Adrenal gland (tissue), 19 donors: ENCODE measurements at places on chromosomes 4 and X. TPM values are rescaled to one million over a fixed set of nuclear protein-coding genes. Genes with fewer than 3 reads are reported as not detected.
A peak's percentile ranks its signal among the peaks of the same experiment; 100 is the strongest.

- H3K4me3 ChIP-seq, result no peak overlapping the region
- DNase-seq, result no peak
- H3K36me3 ChIP-seq, result no peaks in the 10 kb centered on the region
- H3K4me1 ChIP-seq, result no peaks in the 10 kb centered on the region
Observed at GRCh38 chr4:83125738-83126141, 11.2 kb upstream of the PLAC8 start.

DNA sequence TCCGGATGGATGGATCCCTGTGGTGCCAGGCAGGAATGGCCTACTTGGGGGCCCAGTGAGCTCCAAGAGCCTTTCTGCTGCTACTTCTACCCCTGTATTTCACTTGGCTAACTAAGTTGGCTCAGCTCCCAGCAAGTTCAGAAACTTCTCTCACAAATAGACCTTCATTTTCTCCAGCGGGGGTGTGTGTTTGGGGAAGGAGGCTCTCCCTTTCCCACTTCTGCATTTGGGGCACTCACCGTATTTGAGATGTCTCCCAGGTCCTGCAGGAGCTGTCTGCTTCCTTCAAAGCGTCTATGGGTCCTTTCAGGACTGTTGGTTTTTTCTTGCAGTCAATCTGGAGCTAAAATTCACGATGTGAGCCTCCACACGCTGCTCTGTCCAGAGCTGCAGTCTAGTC is 197.7 kb downstream of the SPANXN3 start:
- no peak for DNase-seq
- no peaks in the 10 kb centered on the region for H3K36me3 ChIP-seq
- no peak overlapping the region for H3K4me3 ChIP-seq
- H3K27me3 ChIP-seq, result no peaks in the 10 kb centered on the region

DNA sequence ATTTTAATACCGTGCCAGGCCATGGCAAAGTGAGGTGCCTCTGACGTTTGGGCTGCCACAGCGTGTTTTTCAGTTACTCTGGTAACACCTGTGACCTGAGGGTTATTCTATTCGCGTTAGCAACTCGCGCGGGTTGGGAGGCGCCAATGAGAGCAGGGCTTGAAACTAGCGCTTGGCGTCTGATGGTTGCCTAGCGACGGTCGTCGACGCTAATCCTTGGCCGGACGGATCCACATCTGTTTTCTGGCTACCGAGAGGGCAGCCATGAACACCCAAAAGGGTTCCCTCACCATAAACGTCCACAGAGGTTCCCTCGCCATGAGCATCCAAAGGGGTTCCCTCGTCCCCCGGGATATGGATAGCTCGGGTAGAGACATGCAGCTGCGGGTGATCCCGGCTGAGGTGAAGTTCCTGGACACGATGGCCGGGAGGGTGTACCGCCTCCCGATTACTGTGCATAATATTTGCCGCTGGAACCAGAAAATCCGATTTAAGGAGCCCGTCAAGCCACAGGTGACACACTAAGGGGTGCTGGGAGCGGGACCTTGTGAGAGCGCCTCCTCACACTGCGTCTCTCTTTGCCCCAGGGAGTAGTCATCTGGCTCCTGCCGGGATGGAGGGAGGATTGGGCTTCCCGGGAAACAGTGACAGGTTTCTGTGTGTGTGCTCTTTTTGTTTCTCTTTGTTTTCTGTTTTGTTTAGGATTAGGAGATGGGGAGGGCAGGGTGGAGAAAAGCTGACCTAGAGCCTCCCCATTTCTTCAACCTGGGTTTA is at the start of gene CFAP47:
TSS of gene CFAP47 (plus strand) at position 199 of the 774 bp plus-strand sequence. CDS start at position 265, 66 bp downstream.
- H3K4me3 ChIP-seq, result peak within 1 kb of the TSS; percentile 11
- peaks cover 22% of the 10 kb centered on the region for H3K27me3 ChIP-seq
- H3K27ac ChIP-seq, result no peak within 1 kb of the TSS
- no peaks in the 10 kb centered on the region for H3K4me1 ChIP-seq
- H3K36me3 ChIP-seq, result no peaks in the 10 kb centered on the region
- DNase-seq, result no peak

GRCh38 chrX:103073467-103073866 is 9.5 kb upstream of the BEX1 start:
- no peak overlapping the region for H3K4me3 ChIP-seq
- no peak for DNase-seq
- H3K36me3 ChIP-seq, result no peaks in the 10 kb centered on the region
- peaks cover 9% of the 10 kb centered on the region for H3K27me3 ChIP-seq
- H3K27ac ChIP-seq, result no peak overlapping the region
- no peaks in the 10 kb centered on the region for H3K4me1 ChIP-seq

- H3K27ac ChIP-seq, result no peak overlapping the region
- no peak for DNase-seq
- H3K36me3 ChIP-seq, result no peaks in the 10 kb centered on the region
- no peaks in the 10 kb centered on the region for H3K4me1 ChIP-seq
- no peak overlapping the region for H3K4me3 ChIP-seq
- no peaks in the 10 kb centered on the region for H3K27me3 ChIP-seq
Observed at GRCh38 chrX:3592184-3592583, 121.3 kb downstream of the PRKX start.

DNA sequence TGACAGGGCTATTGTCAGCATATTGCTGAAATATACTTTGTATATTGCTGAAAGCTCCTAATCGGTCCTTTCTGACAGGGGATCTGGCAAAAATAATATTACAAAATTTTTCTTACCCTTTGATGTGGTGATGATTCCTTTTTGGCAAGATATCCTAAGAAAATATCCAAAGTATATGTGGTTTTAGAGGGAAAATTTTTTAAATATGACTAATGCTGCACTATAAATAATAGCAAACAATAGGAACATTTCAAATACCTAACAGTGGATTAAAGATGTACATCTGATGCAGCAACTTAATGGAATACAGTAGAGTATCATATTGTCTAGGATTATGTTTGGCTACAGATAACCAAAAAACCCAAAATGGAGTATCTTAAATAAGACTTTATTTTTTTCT is 49.6 kb downstream of the RRAGB start:
- H3K27ac ChIP-seq, result no peak overlapping the region
- no peaks in the 10 kb centered on the region for H3K36me3 ChIP-seq
- DNase-seq, result no peak
- H3K4me3 ChIP-seq, result no peak overlapping the region

- H3K27ac ChIP-seq, result no peak overlapping the region
- H3K4me3 ChIP-seq, result no peak overlapping the region
- no peaks in the 10 kb centered on the region for H3K4me1 ChIP-seq
- no peak for DNase-seq
Observed at GRCh38 chr4:173852775-173853174, 322.7 kb upstream of the HAND2 start.

GRCh38 chr4:158208963-158209640 is 1.2 kb upstream of the TMEM144 start:
- DNase-seq, result no peak
- no peak overlapping the region for H3K4me3 ChIP-seq
- no peaks in the 10 kb centered on the region for H3K4me1 ChIP-seq

DNA sequence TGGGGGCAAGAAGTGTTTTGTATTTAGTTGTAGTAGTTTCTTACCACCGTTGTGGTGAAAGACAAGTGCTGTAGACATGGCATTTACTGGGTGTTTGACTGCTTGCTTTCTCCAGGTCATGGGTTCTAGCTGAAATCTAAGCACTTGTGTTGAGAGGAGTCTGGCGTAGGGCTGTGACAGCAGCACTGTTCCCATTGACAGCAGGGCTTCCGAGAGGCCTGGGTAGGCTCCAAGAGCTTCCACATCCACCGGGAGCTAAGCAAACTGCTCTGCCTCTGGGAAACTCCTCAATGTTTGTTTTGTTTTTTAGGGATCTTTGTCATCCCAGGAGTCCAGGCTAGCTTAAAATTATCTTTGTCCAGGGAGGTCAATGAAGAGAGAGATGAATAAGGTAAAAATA is 44.3 kb downstream of the BMPR1B start:
- no peaks in the 10 kb centered on the region for H3K36me3 ChIP-seq
- H3K4me3 ChIP-seq, result no peak overlapping the region
- no peak overlapping the region for H3K27ac ChIP-seq

- H3K27ac ChIP-seq, result no peak overlapping the region
- no peak for DNase-seq
- no peaks in the 10 kb centered on the region for H3K27me3 ChIP-seq
- H3K4me3 ChIP-seq, result no peak overlapping the region
- no peaks in the 10 kb centered on the region for H3K36me3 ChIP-seq
Observed at GRCh38 chr4:160825644-160826338, 1338.0 kb downstream of the FSTL5 start.

DNA sequence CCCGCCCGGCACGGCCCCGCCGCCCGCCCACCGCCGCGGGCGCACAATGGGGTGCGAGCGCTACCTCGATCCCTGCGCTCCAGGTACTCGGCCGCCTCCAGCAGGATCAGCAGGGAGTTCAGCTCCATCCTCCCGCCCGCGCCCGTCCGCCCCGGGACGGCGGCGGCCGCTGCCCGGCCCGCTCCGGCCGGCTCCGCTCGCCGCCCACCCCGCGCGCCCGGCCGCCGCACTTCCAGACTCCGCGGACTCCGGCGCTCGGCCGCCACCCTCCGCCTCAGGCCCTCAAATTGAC is at the start of gene MXD4:
TSS of gene MXD4 (minus strand) at position 257 of the 292 bp plus-strand sequence. CDS start at position 128, 129 bp downstream.
- no peak for DNase-seq
- no peaks in the 10 kb centered on the region for H3K36me3 ChIP-seq
- H3K4me3 ChIP-seq, result peak within 1 kb of the TSS; percentile 99

GRCh38 chrX:41178201-41178600 is 93.0 kb downstream of the USP9X start:
- H3K4me1 ChIP-seq, result no peaks in the 10 kb centered on the region
- H3K36me3 ChIP-seq, result no peaks in the 10 kb centered on the region
- H3K27ac ChIP-seq, result no peak overlapping the region
- H3K27me3 ChIP-seq, result no peaks in the 10 kb centered on the region
- no peak for DNase-seq
- no peak overlapping the region for H3K4me3 ChIP-seq

GRCh38 chr4:182560358-182560757 is 317.2 kb downstream of the TENM3 start:
- H3K27me3 ChIP-seq, result no peaks in the 10 kb centered on the region
- no peaks in the 10 kb centered on the region for H3K36me3 ChIP-seq
- H3K27ac ChIP-seq, result no peak overlapping the region
- H3K4me1 ChIP-seq, result no peaks in the 10 kb centered on the region
- H3K4me3 ChIP-seq, result no peak overlapping the region
- DNase-seq, result no peak

DNA sequence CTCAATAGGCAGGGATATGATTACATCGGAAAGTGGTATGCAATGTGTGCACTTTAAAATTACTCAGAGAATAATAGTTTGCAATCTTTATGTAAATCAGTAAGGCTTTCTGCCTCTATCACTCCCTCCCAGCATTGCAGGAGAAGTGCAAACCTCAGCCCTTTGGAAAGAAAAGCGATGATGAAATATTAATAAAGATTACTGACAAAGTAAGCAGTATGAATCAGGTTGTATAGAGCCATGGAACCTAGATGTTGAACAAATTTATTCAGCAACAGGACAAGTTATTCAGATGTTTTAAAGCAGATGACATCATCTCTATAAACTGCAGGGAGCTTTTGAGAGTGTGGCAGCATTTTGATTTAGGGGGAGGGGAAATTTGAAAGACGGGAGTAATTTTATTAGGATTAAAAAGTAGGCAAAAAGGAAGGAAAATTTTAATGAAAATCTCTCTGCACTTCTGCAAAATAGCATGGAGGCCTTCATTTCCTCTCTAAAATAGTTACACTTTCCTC is 631.7 kb upstream of the GRIA3 start:
- H3K27ac ChIP-seq, result no peak overlapping the region
- no peaks in the 10 kb centered on the region for H3K27me3 ChIP-seq
- DNase-seq, result no peak
- H3K36me3 ChIP-seq, result no peaks in the 10 kb centered on the region
- H3K4me3 ChIP-seq, result no peak overlapping the region
- no peaks in the 10 kb centered on the region for H3K4me1 ChIP-seq

- DNase-seq, result no peak
- H3K36me3 ChIP-seq, result no peaks in the 10 kb centered on the region
- H3K4me1 ChIP-seq, result no peaks in the 10 kb centered on the region
- no peak overlapping the region for H3K4me3 ChIP-seq
Observed at GRCh38 chr4:81606801-81607501, 135.2 kb upstream of the RASGEF1B start.

GRCh38 chrX:100072336-100072735 is 337.7 kb downstream of the PCDH19 start:
- no peaks in the 10 kb centered on the region for H3K36me3 ChIP-seq
- H3K4me1 ChIP-seq, result no peaks in the 10 kb centered on the region
- H3K27ac ChIP-seq, result no peak overlapping the region
- no peak for DNase-seq
- peaks cover 16% of the 10 kb centered on the region for H3K27me3 ChIP-seq

GRCh38 chr4:52813546-52813945 is 48.6 kb upstream of the RASL11B start:
- no peak overlapping the region for H3K27ac ChIP-seq
- H3K27me3 ChIP-seq, result no peaks in the 10 kb centered on the region
- no peaks in the 10 kb centered on the region for H3K4me1 ChIP-seq
- DNase-seq, result no peak
- H3K36me3 ChIP-seq, result no peaks in the 10 kb centered on the region

DNA sequence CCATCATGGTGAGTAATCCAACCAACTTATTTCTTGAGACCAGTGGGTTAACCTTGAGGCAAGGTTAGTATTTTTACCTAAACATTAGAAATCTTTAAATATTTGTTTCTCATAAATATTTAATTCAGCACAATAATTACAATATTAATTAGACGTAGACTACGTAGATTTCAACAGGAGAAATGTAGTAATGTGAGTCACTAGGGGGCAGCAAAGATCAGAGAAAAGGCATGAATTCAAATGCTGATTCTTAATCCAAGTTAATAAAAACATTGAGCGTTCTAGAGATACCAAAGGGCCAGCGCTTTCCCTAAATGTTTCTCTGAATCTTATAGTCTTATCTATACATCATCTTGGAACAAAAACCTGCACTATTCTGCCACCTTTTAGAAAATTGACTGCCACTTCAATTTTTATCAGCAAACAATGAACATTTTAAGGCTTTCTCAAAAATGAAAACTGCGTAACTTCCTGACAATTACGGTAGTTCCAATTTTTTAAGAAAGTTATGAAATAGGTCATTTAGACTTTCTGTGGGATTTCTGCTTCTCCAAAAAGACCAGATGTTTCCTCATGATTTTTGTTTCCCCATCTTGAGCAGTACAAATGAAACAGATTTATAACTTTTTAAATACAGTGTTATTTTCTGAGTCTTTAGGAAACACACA is 180.7 kb downstream of the GASK1B start:
- H3K4me1 ChIP-seq, result peaks cover 45% of the 10 kb centered on the region
- H3K27ac ChIP-seq, result peak overlapping the region; percentile 19
- no peak for DNase-seq
- H3K27me3 ChIP-seq, result no peaks in the 10 kb centered on the region

GRCh38 chr4:175947117-175947722 is 118.4 kb upstream of the WDR17 start:
- H3K4me3 ChIP-seq, result no peak overlapping the region
- no peak for DNase-seq
- no peak overlapping the region for H3K27ac ChIP-seq
- H3K4me1 ChIP-seq, result no peaks in the 10 kb centered on the region
- no peaks in the 10 kb centered on the region for H3K36me3 ChIP-seq

- H3K27ac ChIP-seq, result no peak overlapping the region
- no peaks in the 10 kb centered on the region for H3K36me3 ChIP-seq
- no peaks in the 10 kb centered on the region for H3K27me3 ChIP-seq
- H3K4me3 ChIP-seq, result no peak overlapping the region
Observed at GRCh38 chr4:122836941-122837340, 10.3 kb downstream of the FGF2 start.

The MBTPS2 gene
- total RNA-seq, result 17.2 TPM

The F9 gene
- total RNA-seq, result 0.11 TPM

The PRR27 gene
- total RNA-seq, result not detected

The SH3RF1 gene
- total RNA-seq, result 9.3 TPM

The TLL1 gene
- 1.9 TPM for total RNA-seq

The SPARCL1 gene
- 180 TPM for total RNA-seq

The FHDC1 gene
- 0.16 TPM for total RNA-seq

The COX7B gene
- total RNA-seq, result 279 TPM

The REELD1 gene
- not detected for total RNA-seq

The STPG2 gene
- total RNA-seq, result not detected

The CDS1 gene
- 9.4 TPM for total RNA-seq
